AG09309 (cell line): ENCODE measurements at places on chromosomes 4 and X.

GRCh38 chr4:106409901-106410889 lies 41.6 kb upstream of the GIMD1 start:
- no peak for DNase-seq

GRCh38 chrX:104432321-104432720 lies 133.7 kb upstream of the IL1RAPL2 start:
- no peak for DNase-seq

- no peak for DNase-seq
Measured at GRCh38 chrX:152992115-152992514, 1.8 kb downstream of the PNMA5 start.

GRCh38 chrX:155070663-155070974 lies 317 bp downstream of the CMC4 start:
- no peak for DNase-seq

- DNase-seq = no peak
Measured at GRCh38 chr4:163868445-163868844, 374.0 kb downstream of the TMA16 start.

- no peak for DNase-seq
Measured at GRCh38 chr4:83115656-83116285, 1.2 kb upstream of the PLAC8 start.

- DNase-seq = no peak
Measured at GRCh38 chrX:115531818-115532403, 29.1 kb upstream of the PLS3 start.

DNA sequence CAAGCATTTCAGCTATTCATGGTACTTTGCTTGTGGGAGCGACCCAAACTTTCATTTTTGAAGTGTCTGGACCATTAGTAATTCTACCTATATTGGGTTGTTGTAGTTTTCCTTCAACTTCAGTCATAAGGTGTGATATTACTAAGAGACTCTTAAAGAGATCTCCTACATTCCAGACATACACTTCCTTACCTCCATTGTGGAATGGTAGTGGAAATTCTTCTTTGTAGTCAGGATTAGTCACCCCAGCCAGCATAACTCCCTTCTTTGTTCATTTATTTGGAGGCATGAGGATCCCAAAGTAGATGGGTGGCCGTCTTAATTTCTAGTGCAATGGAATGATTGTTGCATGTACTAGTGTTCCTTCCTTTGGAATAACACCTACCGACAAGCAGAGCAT lies 991.4 kb downstream of the ARAP2 start:
- no peak for DNase-seq

GRCh38 chr4:182022909-182023308 lies 220.3 kb upstream of the TENM3 start:
- no peak for DNase-seq

DNA sequence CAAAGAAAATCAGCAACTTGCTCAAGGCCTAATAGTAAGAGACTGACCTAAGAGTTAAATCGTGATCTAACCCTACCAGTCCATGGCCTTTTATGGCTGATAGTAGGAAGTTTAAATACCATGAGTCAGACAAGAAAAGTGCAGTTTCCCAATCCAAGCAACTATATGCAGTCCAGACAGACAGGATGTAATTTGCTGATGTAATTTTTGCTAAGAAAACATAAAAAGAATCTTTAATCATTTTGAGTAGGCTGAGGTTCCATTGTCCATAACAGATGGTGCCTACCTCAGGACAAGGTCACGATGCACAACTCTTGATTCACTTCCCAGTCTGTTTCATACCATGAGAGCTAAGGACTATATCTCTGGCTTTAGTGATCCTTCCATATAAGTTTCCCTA lies 317.5 kb upstream of the GRIA3 start:
- peak; percentile 55 for DNase-seq

DNA sequence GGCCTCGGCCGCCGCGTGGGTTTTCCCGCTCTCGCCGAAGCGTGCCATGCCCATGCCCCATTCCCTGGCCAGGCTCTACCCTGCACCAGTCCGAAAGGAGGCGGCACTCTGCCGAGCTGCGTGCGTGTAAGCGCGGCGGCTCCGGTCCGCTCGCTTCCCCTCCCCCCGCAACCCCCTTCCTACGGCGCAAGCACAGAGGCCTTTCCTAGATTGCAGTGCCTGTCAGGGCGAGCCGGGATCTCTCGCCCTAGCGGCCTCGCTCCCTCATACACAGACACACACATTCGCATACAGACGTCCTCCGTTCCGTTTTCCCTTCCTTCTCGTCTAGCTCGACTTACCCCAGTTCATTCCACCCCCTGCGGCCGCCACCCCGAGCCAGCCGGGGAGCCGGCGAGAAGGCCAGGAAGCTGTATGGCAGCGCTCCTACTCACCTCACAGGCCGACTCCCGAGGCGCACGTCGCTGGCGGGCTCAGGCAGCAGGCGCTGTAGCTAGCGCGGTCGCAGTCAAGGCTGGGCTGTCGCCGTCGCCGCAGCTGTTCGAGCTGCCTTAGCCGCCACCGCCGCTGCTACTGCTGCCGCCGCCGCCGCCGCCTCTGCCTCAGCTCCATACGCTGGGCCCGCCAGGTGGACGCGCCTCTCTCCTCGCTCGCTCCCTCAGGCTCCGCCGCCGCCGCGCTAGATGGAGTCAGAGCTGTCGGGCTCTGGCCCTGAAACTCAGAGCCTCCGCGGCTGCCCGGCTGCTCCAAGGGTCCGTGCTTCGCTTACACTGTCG lies 615 bp downstream of the NEXMIF start:
- no peak for DNase-seq

DNA sequence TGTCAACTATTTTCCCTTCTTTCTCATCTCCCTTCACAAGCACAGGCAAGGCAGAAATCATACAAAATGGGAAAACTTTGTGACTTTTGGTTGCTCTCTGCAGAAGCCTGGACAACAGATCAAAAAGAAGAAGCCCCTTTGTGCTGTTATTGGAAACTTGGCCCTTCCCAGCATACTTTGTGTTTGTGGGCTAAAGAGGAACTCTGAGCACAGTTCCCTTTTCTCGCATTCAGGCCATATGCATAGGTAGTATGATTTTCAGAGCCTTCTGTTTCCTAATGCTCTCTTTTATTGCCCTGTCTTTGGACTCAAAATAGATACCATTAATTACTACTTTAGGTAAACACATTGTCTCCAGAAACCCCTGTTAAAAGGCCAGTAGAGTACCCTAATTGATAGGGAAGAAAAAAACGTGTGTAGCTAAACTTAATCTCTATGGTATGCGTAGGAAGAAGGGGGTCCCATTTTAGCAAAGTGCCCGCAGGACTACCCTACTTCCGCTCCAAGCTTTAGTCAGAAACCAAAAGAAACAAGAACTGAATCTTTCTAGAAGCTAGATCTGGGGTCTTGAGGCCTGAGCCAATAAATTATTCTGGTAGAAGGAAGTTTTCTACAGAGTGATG lies 26.6 kb downstream of the VSIG4 start:
- no peak for DNase-seq

DNA sequence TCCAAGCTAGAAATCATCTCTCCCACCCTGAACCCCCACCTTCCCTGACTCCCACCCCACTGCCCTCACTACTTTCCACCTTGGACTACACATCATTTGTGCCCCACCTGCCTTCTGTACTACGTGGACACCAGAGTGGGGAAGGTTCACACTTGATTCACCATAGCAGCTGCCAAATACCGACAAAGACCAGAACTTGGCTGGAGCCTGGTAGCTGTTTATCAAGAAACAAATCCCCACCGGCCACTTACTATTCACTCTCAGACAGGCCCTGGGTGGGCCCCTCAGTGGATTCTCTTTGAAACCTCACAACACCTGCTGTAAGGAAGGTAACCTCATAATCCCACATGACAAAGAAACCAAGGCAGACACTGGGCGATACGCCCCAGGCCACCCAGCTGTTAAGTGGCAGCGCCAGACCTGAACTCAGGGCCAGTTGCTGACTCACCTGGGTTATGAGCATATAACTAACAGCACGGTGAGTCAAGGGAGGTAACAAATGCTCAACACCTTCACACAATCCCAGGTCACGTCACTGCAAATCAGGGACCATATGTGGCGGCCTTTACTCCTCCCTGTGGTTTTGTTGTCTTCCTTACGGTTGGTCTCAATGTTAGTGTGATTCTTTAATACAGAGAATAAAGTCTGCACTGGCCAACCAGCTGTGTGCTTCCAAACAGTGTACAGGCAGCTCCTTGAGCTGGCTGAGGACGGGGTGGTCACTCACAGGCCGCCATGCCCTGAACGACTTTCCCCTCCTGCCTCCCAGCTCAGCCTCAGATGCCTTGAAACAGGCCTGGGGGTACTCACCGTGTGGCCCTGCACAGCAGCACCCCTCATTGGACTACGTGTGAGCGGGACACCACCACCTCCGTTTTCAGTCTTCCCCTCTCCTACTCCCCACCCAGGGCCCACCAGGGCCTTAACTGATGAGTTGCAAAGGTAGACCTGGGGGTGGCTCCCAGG lies 7.5 kb downstream of the WDR1 start:
- no peak for DNase-seq

DNA sequence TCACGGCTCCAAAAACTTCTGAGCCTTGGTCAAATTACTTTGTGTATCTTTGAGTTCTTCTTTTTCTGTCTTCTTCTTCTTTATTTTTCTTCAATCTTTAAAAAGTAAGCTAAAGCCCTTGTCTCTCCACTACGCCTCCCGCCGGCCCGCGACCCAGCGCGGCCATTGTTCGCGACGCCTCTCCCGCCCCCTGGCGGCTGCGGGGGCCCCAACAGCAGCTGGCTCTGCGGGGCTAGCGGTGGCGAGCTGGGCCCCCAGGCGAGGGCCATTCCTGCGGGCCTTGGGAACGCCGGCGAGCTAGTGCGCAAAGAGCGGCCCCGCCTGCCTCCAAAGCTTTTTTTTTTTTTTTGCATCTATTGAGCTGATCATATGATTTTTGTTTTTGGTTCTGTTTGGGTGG lies 119.1 kb downstream of the TGIF2LX start:
- DNase-seq = no peak

DNA sequence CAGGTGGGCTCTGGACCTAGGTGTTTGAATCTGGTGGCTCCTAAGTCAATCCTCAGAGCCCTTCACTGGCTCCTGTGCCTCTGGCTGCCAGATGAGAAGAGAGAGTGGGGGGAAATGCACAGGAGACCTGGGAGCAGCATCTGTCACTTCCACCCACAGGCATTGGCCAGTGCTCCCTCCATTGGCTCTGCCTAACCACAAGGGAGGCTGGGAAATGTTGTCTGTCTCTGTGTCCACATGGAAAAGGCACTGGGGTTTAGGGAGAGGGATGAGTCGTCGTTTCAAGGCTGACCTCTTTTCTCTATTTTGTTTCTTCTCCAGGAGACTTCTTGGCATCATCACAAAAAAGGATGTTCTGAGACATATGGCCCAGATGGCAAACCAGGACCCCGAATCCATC lies 76.4 kb downstream of the CLCN4 start:
- no peak for DNase-seq
